ENCODE measurements at places on chromosomes 3 and 15. TPM values are rescaled to one million over a fixed set of nuclear protein-coding genes. Genes with fewer than 3 reads are reported as not detected.

DNA sequence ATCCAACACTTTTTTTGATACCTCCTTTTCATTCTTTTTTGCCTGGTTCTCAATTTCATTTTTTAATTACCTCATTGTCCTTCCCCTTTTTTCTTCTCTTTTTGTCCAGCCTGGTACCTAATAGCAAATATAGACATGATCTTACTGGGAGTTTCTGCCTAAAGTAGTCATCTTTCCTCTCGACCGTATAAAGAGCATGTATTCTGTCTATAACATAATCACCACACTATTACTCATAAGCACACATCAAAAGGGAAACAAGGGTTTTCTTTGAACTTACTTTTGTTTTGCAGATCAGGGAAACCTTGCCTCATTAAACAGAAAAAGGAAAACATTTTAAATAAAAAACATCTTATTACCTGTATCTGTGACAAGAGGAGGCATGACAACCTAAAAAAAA lies 33.0 kb downstream of the FAM98B start:
- no peak for DNase-seq

The MYO1E gene
- 117 TPM for total RNA-seq

- no peak for DNase-seq
These were observed 86.0 kb upstream of the MFGE8 start for GRCh38 chr15:88998980-88999713.

The ACP3 gene
- total RNA-seq = 0.80 TPM

DNA sequence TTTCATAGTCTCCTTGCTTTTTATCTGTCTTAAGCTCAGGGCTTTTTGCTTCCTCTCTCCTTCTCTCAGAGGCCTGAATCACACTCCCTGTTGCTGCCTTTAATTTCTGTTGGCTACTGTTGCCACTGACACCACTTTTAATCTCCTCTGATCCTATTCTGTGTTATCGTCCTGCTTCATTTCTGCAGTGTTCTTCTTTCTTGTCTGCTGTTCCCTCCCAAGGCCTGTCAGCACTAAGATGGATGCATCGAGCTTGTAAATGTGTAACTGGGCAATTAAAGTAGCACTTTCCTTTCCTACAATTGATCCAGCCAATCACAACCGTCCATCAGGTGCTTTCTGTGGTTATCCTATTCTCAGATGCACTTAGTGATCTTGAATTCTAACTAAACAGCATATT lies 71.3 kb upstream of the VEPH1 start:
- no peak for DNase-seq

GRCh38 chr15:58419803-58420524 lies 11.8 kb upstream of the LIPC start:
- no peak for DNase-seq

DNA sequence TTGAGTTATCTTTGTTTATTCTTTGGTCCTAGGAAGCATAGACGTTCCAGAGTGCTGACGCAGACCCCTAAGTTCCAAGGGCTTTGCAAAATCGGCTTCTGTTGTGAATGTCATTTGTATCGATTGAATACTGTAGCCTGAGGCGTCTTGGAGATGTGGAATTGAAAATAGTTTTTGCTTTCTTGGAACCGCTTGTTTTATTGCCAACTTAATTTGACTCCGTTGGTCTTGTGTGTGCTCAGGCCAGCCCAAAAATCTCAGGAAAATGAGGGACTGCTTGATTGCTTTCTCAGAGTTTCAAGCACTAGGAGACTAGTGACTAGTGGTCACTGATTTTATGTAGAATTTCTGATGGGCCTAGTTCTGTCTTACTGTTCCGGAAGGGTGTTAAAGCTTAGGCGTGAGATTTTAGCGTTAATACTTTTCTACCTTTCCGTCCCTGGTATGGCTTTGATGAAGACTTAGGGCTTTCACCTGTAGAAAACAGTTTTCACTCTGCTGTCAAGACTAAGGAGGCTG lies 263 bp upstream of the UTS2B start:
- no peak for DNase-seq

The RNF111 gene
- total RNA-seq = 14.0 TPM

DNA sequence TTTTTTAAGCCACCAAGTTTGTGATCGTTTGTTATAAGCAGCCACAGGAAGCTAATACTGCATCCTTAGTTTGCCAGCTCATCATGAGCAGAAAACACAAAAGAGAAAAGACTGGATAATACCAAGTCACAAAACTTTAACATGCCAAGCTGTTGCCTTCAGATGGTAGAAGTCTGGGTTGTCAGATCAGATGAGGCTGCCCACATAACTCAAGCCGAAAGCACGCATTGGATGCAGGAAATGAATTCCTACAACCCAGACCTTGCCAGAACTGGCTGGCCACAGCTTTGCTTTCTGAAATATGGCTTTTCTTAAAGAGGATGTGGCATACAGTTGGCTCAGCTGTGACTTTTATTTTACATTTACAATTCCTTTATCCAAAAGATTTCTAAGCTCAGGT lies 118.3 kb upstream of the NEO1 start:
- DNase-seq = no peak

The GOLGA6B gene
- not detected for total RNA-seq

DNA sequence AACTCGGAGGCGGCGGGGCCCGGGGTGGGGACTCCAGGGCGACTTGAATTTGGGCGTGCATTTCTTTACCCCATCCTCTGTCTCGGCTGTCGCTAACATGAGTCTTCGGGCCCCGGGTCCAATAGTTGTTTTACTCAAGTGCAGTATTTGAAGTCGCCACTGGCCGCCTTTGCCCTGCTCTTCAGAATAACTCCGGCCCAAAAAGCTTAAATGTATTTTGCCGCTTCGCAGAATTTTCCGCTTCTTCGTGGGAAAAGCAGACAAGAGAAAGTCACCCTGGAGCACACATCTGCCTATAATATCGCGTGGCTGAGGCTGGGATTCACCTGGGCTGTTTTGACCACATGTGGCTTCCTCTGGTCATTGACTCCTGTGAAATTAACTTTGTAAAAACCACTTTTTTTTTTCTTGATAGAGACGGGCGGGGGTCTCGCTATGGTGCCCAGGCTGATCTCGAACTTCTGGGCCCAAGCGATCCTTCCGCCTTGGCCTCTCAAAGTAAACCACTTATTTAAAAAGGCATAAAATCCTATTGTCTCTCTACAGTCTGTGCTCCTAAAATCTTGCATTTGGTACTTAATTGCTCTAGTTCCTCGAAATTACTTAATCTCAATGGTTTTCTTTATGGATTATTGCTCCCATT lies 676 bp downstream of the CNOT10 start:
- DNase-seq = peak; percentile 23

The RLBP1 gene
- total RNA-seq = not detected

DNA sequence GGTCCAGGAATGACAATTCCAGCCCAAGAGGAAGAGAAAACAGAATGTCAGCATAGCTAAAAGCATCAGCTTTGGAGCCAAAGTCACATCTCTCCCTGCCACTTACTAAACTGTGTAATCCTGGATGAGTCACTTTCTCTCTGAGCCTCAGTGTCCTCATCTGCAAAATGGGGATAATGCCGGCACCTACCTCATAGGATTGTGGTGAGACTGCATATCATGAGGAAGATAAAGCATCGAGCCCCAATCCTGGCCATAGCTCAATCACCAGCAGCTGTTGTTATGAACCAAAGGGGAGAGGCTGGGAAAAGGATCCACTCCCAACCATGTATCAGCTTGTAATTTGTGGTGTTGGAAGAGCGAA lies 9.1 kb downstream of the SLC6A1 start:
- peak; percentile 6 for DNase-seq

GRCh38 chr3:113255100-113255853 lies 43.9 kb downstream of the BOC start:
- DNase-seq = peak; percentile 86

The POPDC2 gene
- not detected for total RNA-seq

The NEO1 gene
- 1.1 TPM for total RNA-seq

GRCh38 chr3:190568036-190568435 lies 54.2 kb downstream of the IL1RAP start:
- no peak for DNase-seq

GRCh38 chr3:120172070-120172469 lies 77.8 kb upstream of the GSK3B start:
- DNase-seq = peak; percentile 60

The GP9 gene
- total RNA-seq = not detected

The PLA2G4D gene
- total RNA-seq = not detected

- DNase-seq = peak; percentile 25
These were observed 36.2 kb upstream of the TSPAN3 start for GRCh38 chr15:77107068-77107467.

The LSAMP gene
- total RNA-seq = under 0.01 TPM

DNA sequence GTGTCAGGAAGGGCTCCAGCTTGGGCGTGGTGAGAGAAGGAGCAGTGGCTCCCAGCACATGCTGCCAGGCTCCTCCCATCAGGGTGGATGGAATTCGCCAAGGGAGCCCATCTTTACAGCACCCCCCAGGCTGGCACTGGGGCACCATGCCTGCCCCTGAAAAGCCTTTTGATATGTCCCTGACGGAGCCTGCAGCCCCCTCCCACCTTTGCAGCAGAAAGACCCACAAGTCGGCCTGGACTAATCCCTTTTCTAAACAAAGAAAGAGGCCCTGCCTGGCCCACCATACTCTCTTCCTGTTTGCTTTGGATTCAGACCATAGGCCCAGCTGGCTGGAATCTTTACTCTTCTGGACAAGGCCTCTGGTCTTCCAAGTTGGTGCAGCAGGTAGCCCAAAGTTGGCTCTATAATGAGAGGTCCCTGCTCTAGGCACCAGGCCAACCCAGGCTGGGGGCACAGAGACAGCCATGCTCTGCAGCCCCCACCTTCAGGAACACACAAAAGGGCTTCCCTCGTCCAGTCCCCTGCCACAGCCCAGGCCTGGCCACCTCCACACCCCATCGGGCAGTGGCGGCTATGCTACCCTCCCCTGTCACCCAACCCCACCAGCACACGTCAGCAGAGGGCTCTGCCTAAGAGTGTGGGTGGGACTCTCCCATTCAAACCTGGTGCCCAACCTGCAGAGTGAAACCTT lies 5.4 kb downstream of the ANPEP start:
- no peak for DNase-seq

- no peak for DNase-seq
These were observed 45.4 kb downstream of the LIPC start for GRCh38 chr15:58477170-58477569.

GRCh38 chr3:20736287-20736852 lies 550.4 kb upstream of the SGO1 start:
- no peak for DNase-seq

- DNase-seq = no peak
These were observed 62.9 kb downstream of the SLC28A2 start for GRCh38 chr15:45314960-45315359.

- DNase-seq = no peak
These were observed 70.4 kb downstream of the DLG1 start for GRCh38 chr3:197227780-197228574.

GRCh38 chr3:160886421-160886820 lies 130.4 kb downstream of the PPM1L start:
- no peak for DNase-seq

DNA sequence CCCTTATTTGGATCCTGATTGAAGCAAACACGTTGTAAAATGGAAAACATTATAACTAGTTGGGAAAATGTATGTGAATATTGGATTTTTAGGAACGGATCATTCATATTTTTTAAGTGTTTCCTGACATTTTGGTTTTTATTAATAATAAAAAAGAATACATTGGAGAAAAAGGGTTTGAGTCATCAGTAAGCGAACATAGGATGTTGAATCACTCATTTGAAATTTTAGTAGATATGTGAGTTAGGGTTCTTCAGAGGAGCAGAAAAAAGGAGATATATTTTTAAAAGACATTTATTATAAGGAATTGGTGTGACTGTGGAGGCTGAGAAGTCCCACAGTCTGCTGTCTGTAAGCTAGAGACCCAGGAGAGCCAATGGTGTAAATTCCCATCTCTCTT lies 258.5 kb downstream of the PTPRG start:
- no peak for DNase-seq

DNA sequence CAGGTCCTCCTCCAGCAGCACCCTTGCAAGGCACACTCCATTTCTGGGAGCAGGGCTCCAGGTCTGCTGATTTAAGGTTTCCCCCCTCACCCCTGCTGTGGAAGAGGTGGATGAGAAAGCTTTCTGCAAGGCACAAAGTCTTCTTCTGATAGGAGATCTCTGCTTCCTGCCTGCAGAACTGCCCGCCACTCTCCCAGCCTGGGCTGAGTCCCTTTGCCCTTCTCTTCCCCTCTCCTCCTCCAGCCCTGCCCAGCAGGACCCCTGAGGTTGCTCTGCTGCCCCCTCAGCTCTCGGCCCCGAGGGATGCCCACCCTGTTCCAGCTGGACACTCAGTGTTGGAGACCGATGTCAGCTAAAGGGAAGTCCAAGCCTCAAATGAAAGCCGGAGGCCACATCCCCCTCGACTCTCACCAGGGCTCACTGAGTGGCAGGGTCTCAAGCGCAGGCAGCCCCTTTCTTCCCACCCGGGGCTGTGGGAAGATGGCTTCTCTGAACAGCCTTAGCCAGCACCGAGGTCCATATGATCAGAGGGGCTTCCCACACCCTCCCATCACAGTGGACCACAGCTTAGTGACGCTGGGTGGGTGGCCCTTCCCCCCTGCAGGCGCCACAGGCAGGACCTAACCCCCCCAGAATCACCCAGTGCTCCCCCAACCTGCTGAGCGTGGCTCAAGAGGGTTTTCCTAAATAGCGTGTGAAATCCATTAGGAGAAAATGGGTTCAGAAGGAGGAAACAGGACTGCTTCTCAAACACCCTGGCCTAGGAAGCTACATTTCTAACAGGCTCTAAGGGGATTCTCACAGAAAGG lies 4.0 kb downstream of the ATP10A start:
- DNase-seq = no peak

The SHC4 gene
- 2.1 TPM for total RNA-seq

Measured in LHCN-M2 (cell line).